ENCODE measurements at places on chromosomes 3 and 15. TPM values are rescaled to one million over a fixed set of nuclear protein-coding genes. Genes with fewer than 3 reads are reported as not detected.

GRCh38 chr15:70179309-70179892 lies 81.7 kb upstream of the TLE3 start:
- no peaks in the 10 kb centered on the region for H3K36me3 ChIP-seq
- no peak overlapping the region for H3K4me3 ChIP-seq
- DNase-seq: no peak
- no peaks in the 10 kb centered on the region for H3K4me1 ChIP-seq

The EPHB3 gene
- total RNA-seq: 59.4 TPM

The SLC38A3 gene
- total RNA-seq: 1.3 TPM

The TNFSF10 gene
- total RNA-seq: 229 TPM

- no peaks in the 10 kb centered on the region for H3K4me1 ChIP-seq
- no peak overlapping the region for H3K27ac ChIP-seq
- DNase-seq: no peak
- no peaks in the 10 kb centered on the region for H3K27me3 ChIP-seq
- H3K36me3 ChIP-seq: no peaks in the 10 kb centered on the region
These were observed 141.5 kb downstream of the DUT start for GRCh38 chr15:48472756-48473155.

GRCh38 chr3:152094406-152094805 lies 174.3 kb upstream of the MBNL1 start:
- H3K4me3 ChIP-seq: no peak overlapping the region
- H3K27ac ChIP-seq: no peak overlapping the region
- no peak for DNase-seq
- no peaks in the 10 kb centered on the region for H3K4me1 ChIP-seq
- no peaks in the 10 kb centered on the region for H3K27me3 ChIP-seq

Data from Peyer's patch (tissue), 4 donors.